ENCODE measurements at places on chromosomes 2 and 18. TPM values are rescaled to one million over a fixed set of nuclear protein-coding genes. Genes with fewer than 3 reads are reported as not detected.

- peak overlapping the region; percentile 91 for H3K4me3 ChIP-seq
- DNase-seq: peak; percentile 64
- H3K27me3 ChIP-seq: no peaks in the 10 kb centered on the region
- peak overlapping the region; percentile 99 for H3K27ac ChIP-seq
Measured at GRCh38 chr2:219178377-219179175, 501 bp downstream of the RETREG2 start.

DNA sequence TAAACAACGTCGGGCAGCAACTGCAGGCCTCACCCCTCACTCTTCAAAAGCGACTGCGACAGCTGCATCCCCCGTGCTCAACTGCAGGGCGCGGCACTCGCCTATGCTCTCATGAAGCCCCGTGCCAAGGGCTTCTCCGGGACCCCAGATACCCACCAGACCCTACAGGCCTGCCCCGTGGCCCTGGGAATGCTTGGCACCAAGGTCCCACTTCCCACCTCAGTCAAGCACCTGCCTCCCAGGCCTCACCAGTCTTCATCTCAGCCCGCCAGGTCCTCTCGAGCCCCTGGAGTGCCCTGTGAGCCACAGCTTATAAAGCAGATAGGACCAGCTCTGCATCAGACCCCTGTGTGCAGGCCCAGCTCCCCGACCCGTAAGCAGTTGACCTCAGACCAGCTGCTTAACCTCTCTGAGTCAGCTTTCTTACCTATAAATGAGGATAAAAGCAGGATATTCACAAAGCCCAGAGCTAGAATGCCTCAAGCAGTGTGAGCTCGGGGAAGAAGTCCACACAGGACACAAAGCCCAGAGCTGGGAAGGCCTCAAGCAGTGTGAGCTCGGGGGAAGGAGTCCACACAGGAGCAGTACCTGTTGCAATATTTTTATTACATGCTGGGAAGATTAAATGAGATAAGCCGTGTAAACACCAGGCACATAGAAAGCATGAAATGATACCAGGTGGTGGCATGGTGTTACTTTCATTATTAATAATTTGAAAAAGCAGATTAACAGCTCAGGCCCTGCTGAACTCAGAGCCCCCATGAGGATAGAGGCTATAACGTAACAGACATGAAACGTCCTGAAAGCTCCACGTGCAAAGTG lies 96.9 kb downstream of the HDAC4 start:
- no peaks in the 10 kb centered on the region for H3K27me3 ChIP-seq
- peaks cover 55% of the 10 kb centered on the region for H3K4me1 ChIP-seq
- H3K27ac ChIP-seq: no peak overlapping the region
- DNase-seq: peak; percentile 15

DNA sequence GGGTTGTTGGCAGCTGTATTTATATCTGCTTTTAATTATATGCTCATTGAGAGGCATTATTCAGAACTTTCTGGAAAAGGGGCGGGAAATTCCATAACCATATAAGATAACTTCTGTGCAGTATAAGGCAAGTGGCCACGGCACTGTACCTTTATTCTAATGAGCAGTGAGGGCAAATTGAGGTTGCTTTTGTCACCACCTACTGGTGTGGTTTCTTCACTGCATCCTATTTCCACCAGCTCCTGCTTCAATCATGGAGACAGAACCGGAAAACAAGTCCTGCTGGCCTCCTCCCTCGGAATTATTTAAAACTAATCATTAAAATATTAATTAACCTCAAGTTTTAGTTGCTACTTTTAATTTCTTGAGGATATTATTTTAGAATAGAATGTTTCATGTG lies 759.4 kb downstream of the CBLN2 start:
- H3K4me3 ChIP-seq: no peak overlapping the region
- H3K27me3 ChIP-seq: no peaks in the 10 kb centered on the region
- no peaks in the 10 kb centered on the region for H3K36me3 ChIP-seq
- peak; percentile 57 for DNase-seq
- H3K27ac ChIP-seq: no peak overlapping the region

GRCh38 chr2:106094131-106094841 lies 99.8 kb downstream of the UXS1 start:
- H3K27me3 ChIP-seq: no peaks in the 10 kb centered on the region
- H3K4me1 ChIP-seq: no peaks in the 10 kb centered on the region
- H3K4me3 ChIP-seq: no peak overlapping the region
- DNase-seq: no peak
- H3K27ac ChIP-seq: no peak overlapping the region

DSC2 gene
- 1.2 TPM for total RNA-seq

DNA sequence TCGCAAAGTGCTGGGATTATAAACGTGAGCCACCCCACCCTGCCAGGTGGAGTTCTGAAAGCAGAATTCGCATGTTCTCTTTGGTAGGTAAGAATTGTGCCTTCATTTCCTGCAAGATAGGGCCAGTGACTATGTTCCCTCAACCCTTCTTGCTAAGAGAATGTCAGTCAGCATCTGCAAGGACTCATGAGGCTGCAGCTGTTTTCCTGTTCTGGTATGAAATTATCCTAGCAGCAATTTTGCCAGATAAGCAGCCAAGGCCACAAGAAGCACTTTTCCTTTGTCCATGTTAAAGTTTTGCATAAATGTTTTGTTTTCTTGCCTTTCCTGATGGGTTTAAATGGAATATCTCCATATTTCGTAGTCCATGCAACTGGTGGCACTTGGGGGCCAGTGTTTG lies 6.8 kb upstream of the ARHGAP28 start:
- H3K4me3 ChIP-seq: no peak overlapping the region
- H3K4me1 ChIP-seq: peaks cover 10% of the 10 kb centered on the region
- peak; percentile 37 for DNase-seq
- H3K27me3 ChIP-seq: no peaks in the 10 kb centered on the region

PROKR1 gene
- 0.50 TPM for total RNA-seq

SLC5A7 gene
- 0.37 TPM for total RNA-seq

DNA sequence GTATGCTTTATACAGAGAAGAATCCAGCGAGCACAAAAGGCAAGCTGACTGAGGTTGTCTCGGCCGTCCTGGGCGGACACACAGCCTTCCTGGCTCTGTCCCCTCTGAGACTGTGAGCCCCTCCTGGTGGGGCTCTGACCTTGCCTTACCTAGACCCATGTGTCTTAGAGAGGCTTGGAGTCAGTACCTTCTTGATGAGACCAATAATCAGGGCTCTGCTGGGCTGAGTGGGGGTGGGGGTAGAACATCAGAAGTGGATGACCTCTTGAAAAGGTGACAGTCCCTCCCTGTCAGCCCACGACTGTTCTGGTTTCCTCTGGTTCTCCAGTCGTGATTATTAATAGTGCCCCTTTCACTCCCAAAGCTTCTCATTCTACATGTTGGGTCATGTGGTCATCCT lies 31.2 kb downstream of the TWIST2 start:
- no peaks in the 10 kb centered on the region for H3K36me3 ChIP-seq
- peaks cover 3% of the 10 kb centered on the region for H3K4me1 ChIP-seq
- no peaks in the 10 kb centered on the region for H3K27me3 ChIP-seq
- H3K4me3 ChIP-seq: no peak overlapping the region
- DNase-seq: no peak

GRCh38 chr2:142308744-142309143 lies 177.9 kb upstream of the LRP1B start:
- H3K36me3 ChIP-seq: no peaks in the 10 kb centered on the region
- no peak overlapping the region for H3K4me3 ChIP-seq
- H3K4me1 ChIP-seq: no peaks in the 10 kb centered on the region
- H3K27ac ChIP-seq: no peak overlapping the region
- DNase-seq: no peak

GAREM1 gene
- total RNA-seq: 16.2 TPM

DNA sequence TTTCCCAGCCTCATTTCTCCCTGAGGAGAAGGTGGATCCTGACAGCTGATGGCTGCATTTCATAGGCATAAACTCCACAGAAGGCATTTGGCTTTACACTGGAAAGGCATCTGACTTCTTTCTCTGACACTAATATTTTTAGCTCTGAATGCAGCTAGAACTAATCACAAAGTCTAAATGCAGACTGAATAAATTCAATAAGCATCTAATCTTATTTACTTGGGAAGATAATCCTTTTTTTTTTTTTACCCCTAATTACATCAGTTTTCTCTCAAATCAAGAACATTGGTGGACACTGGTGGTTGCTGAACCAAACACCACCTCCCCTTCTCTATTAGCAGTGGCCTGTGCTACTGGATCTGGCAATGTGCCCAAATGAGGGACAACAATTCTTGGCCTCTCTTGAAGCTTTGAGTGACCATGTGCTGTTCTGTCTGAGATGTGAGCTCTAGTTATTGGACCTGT lies 50.9 kb upstream of the CD226 start:
- no peak overlapping the region for H3K27ac ChIP-seq
- H3K27me3 ChIP-seq: no peaks in the 10 kb centered on the region
- no peak for DNase-seq
- no peaks in the 10 kb centered on the region for H3K36me3 ChIP-seq

GRCh38 chr2:128520791-128521190 lies 202.1 kb upstream of the HS6ST1 start:
- H3K4me3 ChIP-seq: no peak overlapping the region
- H3K27me3 ChIP-seq: no peaks in the 10 kb centered on the region
- H3K4me1 ChIP-seq: no peaks in the 10 kb centered on the region
- no peaks in the 10 kb centered on the region for H3K36me3 ChIP-seq
- no peak overlapping the region for H3K27ac ChIP-seq
- no peak for DNase-seq

DNA sequence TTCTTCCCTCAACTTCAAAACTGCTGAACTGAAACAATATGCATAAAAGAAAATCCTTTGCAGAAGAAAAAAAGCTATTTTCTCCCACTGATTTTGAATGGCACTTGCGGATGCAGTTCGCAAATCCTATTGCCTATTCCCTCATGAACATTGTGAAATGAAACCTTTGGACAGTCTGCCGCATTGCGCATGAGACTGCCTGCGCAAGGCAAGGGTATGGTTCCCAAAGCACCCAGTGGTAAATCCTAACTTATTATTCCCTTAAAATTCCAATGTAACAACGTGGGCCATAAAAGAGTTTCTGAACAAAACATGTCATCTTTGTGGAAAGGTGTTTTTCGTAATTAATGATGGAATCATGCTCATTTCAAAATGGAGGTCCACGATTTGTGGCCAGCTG lies 8.4 kb downstream of the HOXD8 start:
- H3K4me1 ChIP-seq: peaks cover 13% of the 10 kb centered on the region
- DNase-seq: no peak
- no peaks in the 10 kb centered on the region for H3K36me3 ChIP-seq
- peak overlapping the region; percentile 87 for H3K4me3 ChIP-seq

- H3K36me3 ChIP-seq: no peaks in the 10 kb centered on the region
- H3K27me3 ChIP-seq: no peaks in the 10 kb centered on the region
- no peaks in the 10 kb centered on the region for H3K4me1 ChIP-seq
- DNase-seq: no peak
- H3K27ac ChIP-seq: no peak overlapping the region
Measured at GRCh38 chr2:73272270-73272669, 12.0 kb downstream of the FBXO41 start.

DNA sequence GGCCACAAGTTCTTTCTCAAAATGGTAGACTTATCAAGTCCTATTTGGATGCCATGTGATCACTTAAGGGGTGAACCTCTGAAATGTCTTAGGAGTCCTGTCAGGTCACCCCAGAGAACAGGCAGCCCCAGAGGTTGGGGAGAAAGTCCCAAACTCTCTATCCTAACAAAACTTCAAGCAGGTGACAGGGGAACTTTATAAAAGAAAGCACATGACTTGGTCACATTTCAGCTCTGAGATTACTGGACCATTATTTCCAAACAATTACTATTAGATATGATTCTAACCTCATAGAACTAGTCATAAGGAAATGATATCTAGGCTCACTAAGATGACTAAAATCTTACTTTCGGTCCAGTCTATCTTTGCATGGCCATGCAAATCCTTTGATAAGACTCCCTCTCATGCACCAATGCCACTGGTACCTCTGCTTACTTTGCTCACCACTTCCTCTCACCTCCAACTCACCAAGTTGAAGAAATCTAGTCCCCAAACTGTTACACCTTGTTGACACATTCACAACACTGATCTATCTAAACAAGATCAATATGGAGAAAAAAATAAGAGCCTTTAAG lies 107.0 kb downstream of the GALNT14 start:
- H3K4me3 ChIP-seq: no peak overlapping the region
- H3K27me3 ChIP-seq: no peaks in the 10 kb centered on the region
- no peaks in the 10 kb centered on the region for H3K4me1 ChIP-seq
- DNase-seq: no peak
- no peaks in the 10 kb centered on the region for H3K36me3 ChIP-seq

TRABD2A gene
- 19.1 TPM for total RNA-seq

- no peaks in the 10 kb centered on the region for H3K27me3 ChIP-seq
- DNase-seq: no peak
- no peak overlapping the region for H3K27ac ChIP-seq
- no peaks in the 10 kb centered on the region for H3K36me3 ChIP-seq
Measured at GRCh38 chr2:200670313-200670712, 84.5 kb downstream of the AOX1 start.
